ENCODE measurements at places on chromosomes 6 and 20.

DNA sequence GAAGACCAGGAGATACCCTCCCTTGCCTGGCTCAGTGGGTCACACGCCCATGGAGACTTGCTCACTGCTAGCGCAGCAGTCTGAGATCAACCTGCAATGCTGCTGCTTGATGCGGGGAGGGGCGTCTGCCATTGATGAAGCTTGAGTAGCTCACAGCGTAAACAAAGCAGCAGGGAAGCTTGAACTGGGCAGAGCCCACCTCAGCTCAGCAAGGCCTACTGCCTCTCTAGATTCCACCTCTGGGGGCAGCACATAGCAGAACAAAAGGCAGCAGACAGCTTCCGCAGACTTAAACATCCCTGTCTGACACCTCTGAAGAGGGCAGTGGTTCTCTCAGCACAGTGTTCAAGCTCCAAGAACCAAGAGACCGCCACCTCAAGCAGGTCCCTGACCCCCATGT, 271.3 kb downstream of the ESR1 start:
- DNase-seq: no peak

GRCh38 chr6:113522376-113522775, 334.8 kb upstream of the MARCKS start:
- no peak for DNase-seq

DNA sequence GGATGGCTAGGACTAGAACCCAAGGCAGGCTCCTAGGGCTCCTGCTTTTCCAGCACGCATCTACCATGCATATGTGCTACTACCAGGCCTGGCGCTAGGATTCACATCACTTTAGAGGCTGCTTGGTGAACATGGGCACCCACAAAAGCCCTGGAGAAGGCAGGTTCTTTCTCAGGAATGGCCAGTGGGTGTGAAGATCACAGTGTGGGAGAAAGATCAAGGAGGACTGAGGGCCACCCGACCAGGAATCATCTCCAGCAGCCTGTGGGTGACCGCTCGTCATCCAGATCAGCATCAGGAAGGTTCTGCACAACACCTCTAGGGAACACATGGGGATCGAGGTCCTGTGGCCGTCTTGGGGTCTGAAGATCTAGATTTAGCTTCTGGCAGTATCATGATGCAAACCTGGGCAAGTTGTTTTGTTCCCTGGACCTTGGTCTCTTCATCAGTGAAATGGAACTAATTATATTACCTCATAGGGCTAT, 27.3 kb downstream of the SRSF3 start:
- no peak for DNase-seq

DNA sequence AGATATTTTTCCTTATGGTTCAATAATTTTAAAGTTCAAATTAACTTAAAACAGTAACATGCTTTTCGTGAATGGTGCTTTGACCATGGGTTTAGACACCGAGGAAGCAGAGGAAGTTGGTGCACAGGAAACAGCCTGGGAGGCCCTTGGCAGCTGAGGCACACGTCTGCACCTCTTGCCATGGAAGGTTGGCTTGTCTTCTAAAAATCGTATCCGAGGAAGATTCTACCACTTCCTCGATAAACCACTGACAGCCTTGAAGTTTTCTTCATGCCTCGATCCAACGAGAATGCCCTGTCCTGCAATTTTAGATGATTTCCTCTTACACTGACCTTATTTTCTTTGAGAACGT, 12.2 kb downstream of the DLL1 start:
- DNase-seq: no peak

DNA sequence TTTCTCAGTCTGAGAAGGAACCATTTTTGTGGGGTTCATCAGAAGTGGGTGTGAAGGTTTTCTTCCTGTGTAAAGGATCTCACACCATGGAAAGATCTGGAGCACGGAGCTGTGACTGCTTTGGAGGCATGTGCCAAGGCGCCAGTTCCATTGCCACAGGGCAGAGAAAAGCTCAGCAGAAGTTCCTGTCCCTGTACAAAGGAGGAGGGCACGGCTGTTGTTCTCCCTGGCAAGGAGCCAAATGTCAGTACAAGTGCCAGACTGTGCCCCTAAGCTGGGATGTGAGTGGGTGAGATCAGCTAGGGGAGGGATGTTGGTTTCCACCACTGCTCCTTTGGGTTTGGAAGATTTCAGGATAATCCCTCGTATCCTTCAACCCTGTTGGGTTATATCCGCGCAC, 117.3 kb downstream of the CRYBG1 start:
- no peak for DNase-seq

GRCh38 chr6:130223508-130223907, 757 bp upstream of the SAMD3 start:
- no peak for DNase-seq

- DNase-seq: no peak
Observed at GRCh38 chr6:139853302-139853992, 479.0 kb upstream of the CITED2 start.

GRCh38 chr20:17666481-17666880, 15.6 kb downstream of the RRBP1 start:
- peak; percentile 34 for DNase-seq
